ENCODE measurements at places on chromosomes 5 and 9.

DNA sequence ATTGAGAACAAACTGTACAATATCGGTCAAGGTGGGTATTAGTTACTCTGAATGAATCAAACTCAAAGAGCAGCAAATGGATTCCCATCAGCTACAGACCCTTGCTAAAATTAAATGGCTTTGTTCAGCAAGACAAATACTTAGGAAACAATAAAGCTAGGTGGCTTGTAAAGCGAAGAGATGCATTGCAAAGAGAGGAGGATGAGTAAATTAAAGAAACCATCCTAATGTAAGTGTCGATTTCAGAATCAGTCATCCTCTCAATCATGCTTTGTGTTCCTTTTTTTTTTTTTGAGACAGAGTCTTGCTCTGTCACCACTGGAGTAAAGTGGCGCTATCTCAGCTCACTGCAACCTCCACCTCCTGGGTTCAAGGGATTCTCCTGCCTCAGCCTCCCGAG, 359.2 kb upstream of the ZNF462 start:
- no peak for DNase-seq

- no peak for DNase-seq
These were observed 473.6 kb downstream of the DMAC1 start for GRCh38 chr9:7325995-7326394.

DNA sequence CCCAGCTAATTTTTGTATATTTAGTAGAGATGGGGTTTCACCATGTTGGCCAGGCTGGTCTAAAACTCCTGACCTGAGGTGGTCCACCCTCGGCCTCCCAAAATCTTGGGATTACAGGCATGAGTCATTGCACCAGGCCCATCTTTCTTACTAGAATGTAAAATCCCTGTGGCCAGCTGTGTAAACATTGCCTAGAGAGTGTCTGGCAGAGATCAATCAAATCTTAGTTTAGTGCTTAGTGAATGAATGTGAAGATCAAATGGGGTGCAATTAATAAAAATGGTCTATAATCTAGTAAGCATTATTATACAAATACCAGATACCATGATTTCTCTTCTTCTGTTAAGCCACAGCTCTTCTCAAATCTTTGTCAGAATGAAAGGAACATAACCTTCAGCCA, 289.9 kb downstream of the KCTD16 start:
- DNase-seq: no peak

GRCh38 chr9:124077915-124078572, 66.5 kb downstream of the LHX2 start:
- DNase-seq: no peak

DNA sequence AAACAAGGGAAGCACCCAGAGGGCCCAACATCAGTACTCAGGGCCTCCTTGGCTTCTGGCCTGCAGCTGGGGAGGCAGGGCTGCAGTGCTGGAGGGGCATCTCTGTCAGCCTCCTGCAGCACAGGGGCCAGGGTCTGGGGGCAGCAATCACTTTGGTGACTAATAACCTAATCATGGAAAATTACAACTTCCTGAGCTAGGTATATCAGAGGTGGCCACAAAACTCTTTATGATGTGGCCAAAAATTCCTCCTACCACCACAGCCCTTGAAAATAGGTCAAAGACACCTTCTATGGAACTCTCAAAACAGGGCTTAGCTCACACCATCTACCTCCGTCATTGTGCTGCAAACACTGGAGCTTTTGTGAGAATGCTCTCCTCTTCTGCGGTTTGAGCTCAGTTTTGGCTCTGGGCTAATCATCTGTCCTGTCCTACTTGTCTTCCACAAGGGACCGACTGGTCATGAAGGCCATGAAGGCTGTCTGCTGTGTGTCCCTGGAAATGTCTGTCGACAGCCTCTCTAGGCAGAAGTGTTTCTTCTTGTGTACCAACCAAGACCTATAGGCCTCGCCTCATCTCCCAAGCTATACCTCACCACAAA, 28.6 kb downstream of the CSF2 start:
- no peak for DNase-seq

Measured in OCI-M1 (cell line).